ENCODE measurements at places on chromosomes 12 and 14. TPM values are rescaled to one million over a fixed set of nuclear protein-coding genes. Genes with fewer than 3 reads are reported as not detected.
A peak's percentile ranks its signal among the peaks of the same experiment; 100 is the strongest.

DNA sequence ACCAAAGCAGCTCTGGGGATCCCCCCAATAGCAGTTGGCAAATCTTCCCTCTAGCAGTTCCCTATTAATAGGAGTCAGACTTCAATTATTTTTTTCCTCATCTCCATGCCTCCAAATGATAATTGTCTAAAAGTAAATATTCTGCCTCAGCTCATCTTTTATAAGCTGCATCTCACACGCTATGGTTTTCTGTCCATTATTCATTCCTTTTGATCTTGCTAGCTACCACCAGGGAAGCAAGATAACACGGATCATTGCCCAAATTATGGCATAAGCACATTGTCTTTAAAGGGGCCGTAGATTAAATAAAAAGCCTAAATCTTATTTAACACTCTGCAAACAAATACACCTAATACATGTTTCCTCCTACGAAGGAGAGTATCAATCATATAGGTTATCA lies 670.8 kb upstream of the FLRT2 start:
- no peak for DNase-seq

TTC6 gene
- total RNA-seq, result 7.9 TPM

DNA sequence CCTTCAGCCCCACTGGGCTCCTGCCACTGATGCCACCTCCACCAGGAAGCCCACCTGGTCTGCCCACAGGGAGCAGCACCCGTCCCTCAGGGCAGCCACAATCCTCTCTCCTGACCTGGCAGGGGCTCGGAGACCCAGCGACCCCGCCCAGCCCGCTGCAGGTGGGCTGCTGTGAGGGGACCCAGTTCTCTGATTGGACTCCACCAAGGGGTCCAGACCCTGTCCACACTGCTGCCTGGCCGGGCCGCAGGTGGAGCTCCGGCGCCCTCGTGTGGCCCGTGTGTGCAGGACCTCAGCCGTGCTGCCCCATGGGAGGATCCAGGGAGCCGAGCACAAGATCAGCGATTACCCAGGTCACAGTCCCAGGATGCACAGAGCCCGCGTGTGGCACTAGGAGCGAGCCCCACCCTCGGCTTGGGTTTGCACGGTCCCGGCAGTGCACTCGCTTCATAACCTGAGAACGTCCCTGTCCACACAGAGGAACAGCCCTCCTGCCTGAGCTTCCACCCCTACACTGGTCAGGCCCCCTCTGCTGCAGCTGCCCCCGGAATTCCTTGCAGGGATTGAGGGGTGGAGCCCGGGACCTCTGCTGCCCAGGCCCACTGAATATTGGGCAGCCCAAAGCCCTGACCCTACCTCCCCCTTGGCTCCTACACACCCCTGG lies 35.4 kb upstream of the TMEM179 start:
- peak; percentile 78 for DNase-seq

DNA sequence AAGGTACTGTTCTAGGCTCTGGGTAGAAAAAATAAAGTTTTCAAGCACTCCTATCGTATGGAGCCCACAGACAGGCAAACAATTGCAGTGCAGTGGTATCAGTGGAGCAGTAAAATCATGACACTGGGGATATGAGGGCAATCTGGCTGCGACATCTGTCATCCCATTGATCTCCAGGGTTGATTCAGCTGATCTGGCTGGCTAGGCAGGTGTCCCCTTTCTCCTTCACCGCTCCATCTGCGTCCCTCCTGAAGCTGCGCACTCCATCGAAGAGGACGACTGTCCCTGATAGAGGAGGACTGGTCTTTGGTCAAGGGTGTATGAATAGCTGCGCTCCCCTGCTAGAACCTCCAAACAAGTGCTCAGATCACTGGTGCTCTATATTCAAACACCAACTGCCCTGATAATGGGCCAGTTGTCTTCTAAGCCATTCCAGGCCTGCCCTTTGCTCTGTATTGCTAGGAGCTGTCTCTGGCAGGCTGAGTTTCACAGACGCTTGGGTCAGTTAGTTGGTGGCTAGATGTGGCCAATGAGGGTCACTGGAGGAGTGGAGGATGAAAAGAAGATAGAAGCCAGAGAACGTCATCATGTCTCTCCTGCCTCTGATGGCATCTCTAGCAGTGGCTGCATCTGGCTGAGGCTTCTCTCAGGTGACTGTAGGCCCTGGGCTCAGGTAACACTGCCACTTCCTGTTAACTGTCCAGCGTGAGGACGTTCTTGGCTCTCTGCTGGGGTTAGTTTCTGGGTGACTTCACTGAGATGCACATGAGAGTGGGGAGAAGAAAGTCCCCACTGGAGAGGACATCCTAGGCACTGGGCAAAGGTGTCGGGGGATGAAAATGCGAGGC lies 205.0 kb upstream of the FOXN3 start:
- no peak for DNase-seq

DNA sequence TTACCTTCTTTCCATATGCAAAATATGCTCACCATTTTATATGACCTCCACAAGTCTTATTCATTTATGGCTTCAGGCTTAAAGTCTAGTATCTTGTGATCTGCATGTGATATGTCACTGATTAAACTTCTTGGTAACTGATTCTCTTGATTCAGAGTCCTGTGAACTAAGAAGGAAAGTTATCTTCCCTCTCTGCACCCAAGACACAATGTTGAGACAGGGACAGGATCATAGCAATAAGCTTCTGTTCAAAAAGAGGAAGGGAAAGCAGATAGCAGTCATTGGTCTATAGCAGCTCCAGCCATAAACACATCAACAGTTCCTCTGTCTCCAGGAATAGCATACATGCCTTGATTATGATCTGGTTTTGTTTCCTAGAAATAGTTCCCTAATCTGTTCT lies 103.1 kb downstream of the UNC79 start:
- DNase-seq, result no peak

- DNase-seq, result no peak
Observed at GRCh38 chr14:56081139-56081538, 37.1 kb upstream of the PELI2 start.

- DNase-seq, result no peak
Observed at GRCh38 chr14:68384335-68384734, 408.5 kb downstream of the ZFP36L1 start.

DNA sequence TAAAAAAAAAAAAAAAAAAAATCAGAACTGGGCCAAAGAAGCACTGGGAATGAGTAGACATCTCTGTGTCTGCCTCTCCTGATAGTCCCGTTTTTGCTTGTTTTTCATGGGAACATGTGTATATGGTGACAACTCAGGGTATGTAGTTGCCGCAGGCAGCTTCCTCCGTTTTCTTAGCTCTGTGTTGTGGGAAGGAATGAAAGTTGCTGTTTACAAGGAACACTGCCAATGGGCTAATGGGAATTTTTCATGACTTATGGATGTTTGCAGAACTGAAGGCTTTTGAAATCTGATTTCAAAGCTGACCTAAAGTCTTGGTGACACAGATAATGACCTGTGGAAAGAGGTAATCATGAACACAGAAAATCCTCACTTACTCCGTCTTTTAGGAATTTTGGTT lies 146.4 kb upstream of the BTG1 start:
- no peak for DNase-seq

ACOT6 gene
- not detected for total RNA-seq

- DNase-seq, result no peak
Observed at GRCh38 chr12:89875225-89875624, 166.6 kb upstream of the ATP2B1 start.

ZDHHC22 gene
- total RNA-seq, result not detected

CLEC12A gene
- 43.4 TPM for total RNA-seq

GRCh38 chr14:99737451-99737951 lies 53.4 kb downstream of the CYP46A1 start:
- peak; percentile 85 for DNase-seq

DNA sequence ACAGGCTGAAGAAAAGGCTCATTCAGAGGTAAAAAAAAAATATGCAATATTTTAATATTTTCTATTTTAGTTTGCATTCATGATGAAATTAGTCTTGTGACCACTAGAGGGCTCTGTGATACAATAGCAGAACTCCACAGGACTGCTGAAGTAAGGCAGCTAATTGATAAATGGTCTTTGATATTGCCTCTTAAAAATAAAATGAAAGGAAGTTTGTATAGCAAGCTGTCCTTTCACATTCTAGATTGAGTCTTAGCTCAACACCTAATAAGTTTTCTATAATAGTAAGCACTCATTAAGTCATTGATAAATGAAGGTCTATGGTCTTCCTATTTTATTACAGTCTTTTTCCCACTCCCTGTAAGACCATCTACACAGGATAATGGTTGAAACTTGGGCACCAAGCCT lies 315.7 kb downstream of the NAV3 start:
- no peak for DNase-seq

GRCh38 chr14:41558490-41558889 lies 48.2 kb upstream of the LRFN5 start:
- no peak for DNase-seq

DNA sequence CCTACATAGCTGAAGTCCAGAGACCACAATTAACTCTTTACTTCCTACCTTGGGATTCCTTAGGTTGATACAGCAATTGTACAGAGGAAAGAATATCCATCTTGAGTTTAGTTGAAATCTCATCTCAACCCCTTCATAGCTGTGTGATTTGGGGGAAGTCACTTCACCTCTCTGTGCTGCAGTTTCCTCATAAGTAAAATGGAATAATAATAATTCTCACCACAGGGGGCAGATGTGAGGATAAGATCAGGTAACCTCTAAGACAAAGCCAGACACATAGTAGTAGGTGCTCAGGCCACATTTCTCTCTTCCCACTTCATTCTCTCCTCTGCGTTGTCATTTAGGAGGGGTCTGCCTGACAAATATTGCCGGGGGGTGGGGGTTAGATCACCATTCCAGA lies 6.7 kb downstream of the FOXN4 start:
- no peak for DNase-seq

C12orf75 gene
- 5.9 TPM for total RNA-seq

- DNase-seq, result no peak
Observed at GRCh38 chr12:63021116-63021515, 86.2 kb upstream of the PPM1H start.

LMNTD1 gene
- not detected for total RNA-seq

GARIN6 gene
- not detected for total RNA-seq

- DNase-seq, result no peak
Observed at GRCh38 chr12:41835556-41835955, 309.1 kb downstream of the GXYLT1 start.

NANOG gene
- total RNA-seq, result not detected

OAS3 gene
- total RNA-seq, result 47.4 TPM

CACNA2D4 gene
- 5.5 TPM for total RNA-seq

- DNase-seq, result no peak
Observed at GRCh38 chr12:102479099-102479885, 1.1 kb downstream of the IGF1 start.

AHNAK2 gene
- total RNA-seq, result 13.7 TPM

- peak; percentile 73 for DNase-seq
Observed at GRCh38 chr12:26845057-26845666, 12.2 kb upstream of the ITPR2 start.

DNA sequence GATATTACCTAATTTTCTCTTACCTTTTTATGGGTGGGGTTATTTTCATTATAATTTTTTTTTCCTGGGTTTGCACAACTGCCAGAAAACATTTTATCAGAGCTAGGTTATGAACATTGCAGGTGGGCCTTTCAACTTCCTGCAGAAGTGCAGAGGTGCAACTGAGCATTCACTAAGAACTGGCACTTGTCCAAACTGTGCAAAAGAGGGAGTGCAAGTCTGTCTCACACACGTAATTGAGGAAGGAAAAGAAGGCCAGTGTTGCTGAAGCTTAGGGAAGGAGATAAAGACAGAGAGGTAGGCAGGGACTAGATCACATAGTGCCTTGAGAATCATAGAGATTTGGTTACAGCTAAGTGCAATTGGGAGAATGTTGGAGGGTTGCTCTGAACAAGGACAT lies 14.1 kb upstream of the AMN1 start:
- no peak for DNase-seq

GRCh38 chr14:24094841-24095270 lies 745 bp downstream of the PCK2 start:
- DNase-seq, result peak; percentile 70

GRCh38 chr12:98504368-98504617 lies 11.1 kb upstream of the TMPO start:
- no peak for DNase-seq

All from upper lobe of right lung (tissue), 1 donor.